ENCODE measurements at places on chromosomes 1 and 21.
A peak's percentile ranks its signal among the peaks of the same experiment; 100 is the strongest.

DNA sequence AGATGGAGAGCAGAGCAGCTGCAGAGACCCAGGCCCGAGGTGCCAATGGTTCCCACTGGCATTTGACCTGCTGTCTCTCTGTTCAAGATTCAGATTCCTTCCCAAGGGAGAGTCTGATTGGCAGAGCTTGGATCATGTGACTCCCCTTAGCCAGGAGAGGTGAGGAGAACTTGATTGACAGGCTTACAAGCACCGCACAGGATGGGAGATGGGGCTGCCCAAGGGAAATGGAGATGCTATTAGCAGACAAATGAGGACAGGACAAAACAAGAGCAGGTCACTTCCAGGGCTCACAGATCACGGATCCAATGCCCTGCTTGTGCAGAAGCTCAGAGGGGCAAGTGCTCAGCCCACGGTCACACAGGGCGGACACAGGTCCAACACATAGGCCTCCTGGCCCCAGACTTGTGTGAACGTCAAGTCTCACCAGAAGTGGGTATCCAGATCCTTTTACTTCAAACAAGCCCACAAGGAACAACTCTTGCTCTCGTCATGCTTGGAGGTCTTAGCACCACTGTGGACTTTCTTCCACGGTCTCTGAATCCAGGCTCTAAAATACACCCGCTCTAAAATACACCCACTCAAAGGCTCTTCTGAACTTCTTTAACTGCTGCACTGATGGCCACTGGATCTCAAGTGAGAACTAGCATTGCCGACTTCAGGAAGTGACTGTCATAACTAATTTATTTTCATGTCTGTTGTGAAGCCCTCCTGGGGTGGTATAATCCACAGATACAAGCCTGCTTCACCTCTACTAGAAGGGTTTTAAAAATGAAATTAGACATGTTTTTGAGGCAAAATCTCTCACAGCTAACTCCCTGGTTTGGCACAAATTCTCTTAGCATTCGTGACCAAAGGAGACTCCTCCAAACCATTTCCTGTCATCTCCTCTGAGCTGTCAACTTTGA, 274.9 kb downstream of the RRAGC start:
- DNase-seq = no peak

DNA sequence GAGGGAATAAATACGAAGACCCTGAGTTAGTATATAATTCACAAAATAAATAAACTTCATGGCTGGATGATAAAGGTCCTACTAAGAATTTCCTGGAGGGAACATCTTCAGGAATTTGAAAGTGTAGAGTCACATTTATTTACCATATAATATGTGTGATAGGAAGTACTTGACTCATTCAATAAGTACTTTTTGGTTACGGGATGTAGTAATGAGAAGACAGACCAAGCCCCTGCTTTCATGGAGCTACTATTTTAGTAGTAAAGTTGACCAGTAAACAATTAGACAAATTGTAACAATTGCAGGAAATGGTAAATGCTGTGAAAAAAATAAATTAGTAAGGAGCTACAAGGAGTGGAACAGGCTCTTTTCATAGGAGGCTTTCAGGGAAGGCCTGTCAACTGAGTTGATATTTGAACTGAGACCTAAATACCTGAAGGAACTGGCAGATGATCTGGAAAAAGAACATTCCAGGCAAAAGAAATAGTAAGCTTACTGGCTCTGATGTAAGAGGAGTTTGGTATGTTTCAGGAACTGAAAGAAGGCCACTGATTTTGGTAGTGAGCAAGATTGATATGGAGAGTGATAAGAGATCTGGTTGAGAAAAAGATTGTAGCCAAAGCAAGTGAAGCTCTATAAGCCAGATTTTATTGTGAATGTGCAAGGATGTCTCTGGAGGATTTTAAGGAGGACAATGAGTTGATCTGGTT, 36.2 kb downstream of the CAMSAP2 start:
- DNase-seq = no peak

GRCh38 chr21:44360159-44360558, 6.7 kb downstream of the TRPM2 start:
- no peak for DNase-seq

GRCh38 chr21:36989699-36990507, 16.6 kb upstream of the RIPPLY3 start:
- DNase-seq = peak; percentile 66

- peak; percentile 85 for DNase-seq
Measured at GRCh38 chr1:58629031-58629462, 52.0 kb upstream of the TACSTD2 start.

DNA sequence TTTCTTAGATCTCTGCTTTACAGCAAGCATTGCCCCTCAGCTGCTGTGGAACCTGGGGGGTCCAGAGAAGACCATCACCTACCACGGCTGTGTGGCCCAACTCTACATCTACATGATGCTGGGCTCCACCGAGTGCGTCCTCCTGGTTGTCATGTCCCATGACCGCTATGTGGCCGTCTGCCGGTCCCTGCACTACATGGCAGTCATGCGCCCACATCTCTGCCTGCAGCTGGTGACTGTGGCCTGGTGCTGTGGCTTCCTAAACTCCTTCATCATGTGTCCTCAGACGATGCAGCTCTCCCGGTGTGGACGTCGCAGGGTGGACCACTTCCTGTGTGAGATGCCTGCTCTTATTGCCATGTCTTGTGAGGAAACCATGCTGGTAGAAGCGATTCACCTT, 33.4 kb upstream of the OR2B11 start:
- no peak for DNase-seq

- no peak for DNase-seq
Measured at GRCh38 chr1:15192916-15193550, 39.5 kb downstream of the TMEM51 start.

DNA sequence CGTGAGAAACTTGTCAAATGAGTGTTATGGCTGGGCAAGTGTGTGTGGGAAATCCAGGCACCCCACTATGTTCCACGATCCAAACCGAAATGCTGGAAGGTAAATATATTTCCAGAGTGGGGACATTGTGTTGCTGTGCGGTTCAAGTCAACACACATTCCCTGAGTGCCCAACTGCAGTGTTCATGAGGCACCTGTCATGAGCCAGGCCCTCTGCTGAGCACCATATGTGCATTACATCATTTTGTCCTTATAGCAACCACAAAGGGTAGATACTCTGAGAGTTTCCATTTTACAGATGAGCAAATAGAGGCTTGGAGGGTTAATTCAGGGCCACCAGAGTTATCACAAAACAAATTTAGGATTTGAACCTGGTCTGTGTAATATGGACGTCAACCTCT, 59.9 kb upstream of the SOD1 start:
- DNase-seq = no peak

DNA sequence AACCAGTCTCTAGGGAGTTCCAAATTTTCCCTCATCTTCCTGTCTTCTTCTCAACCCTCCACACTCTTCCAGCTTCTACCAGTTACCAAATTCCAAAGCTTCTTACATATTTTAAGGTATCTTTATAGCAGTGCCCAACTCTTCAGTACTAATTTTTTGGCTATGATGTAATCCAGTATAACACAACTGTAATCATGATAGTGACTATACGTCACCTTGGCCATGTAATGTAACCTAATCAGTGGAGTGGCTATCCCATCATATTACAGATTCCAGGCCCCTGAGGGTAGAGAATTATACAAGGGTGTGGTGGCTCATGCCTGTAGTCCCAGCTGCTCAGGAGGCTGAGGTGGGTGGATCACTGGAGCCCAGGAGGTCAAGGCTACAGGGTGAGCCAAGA, 143.2 kb downstream of the CLEC20A start:
- no peak for DNase-seq

DNA sequence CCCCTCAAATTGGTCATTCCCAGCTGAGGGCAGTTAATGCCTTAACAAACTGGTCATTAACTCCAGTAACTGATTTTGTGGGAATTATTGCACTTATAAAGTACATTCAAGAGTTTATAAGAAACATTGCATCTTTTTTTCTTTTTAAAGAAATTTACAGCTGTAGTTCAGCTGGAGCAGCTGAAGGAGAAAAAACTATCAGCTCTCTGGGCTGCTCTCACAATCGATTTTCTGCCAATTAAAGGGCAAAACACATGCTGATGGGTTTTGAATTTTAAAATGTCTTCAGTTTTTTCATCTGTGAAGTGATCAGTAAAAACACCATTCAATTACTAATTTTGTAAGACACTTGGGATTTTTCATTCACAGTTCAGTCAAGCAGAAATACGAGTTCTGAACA, 74.7 kb downstream of the KIFAP3 start:
- no peak for DNase-seq

DNA sequence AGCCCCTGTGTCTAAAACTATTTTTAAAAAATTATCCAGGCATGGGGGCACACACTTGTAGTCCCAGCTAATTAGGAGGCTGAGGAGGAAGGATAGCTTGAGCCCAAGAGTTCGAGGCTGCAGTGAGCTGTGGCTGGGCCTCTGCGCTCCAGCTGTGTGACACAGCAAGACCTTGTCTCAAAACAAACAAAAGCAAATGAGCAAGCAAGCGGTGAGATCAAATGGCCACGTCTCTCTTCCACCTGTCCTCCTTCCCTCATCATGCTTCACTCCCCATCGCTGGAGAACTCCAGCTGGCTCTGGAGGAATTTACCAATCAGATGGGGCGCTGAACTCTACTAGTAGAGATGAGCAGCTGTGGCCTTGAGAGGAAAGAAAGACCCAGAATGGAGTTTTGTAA, 14.0 kb upstream of the REN start:
- DNase-seq = no peak

DNA sequence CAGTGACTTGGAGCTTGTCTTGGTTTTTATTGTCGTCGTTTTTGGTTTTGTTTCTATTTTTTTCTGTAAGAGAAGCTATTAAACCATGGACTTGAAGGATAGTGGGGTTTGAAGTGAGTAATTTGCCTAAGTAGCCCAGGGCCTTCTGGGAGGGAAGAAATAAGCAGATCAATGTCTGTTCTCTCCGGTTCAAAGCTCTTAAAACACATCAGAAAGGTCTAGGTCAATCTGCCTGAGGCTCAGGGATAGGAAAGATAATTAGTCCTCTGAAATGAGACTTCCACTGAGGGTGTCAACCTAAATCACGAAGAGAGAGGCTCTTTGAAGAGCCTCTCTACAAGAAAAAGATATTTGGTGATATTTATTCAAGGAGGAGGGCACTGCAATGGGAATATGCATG, 178.0 kb downstream of the MATN1 start:
- no peak for DNase-seq

DNA sequence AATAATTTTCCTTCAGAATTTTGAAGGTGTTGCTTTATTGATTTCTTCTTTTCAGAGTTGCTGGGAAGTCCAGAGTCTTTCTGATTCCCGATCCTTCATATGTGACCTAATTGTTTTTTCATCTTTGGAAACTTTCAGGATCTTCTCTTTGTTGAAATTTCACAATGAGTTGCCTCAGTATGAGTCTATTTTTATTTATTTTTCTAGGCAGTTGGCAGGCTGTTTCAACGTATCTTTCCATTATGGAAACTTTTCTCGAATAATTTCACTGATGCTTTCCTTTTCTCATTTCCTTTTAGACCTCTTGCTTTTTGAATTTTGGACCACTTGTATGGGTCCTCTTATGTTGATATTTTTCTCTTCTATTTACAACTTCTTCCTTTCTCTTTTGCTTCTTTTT, 354.3 kb downstream of the TGFB2 start:
- no peak for DNase-seq

DNA sequence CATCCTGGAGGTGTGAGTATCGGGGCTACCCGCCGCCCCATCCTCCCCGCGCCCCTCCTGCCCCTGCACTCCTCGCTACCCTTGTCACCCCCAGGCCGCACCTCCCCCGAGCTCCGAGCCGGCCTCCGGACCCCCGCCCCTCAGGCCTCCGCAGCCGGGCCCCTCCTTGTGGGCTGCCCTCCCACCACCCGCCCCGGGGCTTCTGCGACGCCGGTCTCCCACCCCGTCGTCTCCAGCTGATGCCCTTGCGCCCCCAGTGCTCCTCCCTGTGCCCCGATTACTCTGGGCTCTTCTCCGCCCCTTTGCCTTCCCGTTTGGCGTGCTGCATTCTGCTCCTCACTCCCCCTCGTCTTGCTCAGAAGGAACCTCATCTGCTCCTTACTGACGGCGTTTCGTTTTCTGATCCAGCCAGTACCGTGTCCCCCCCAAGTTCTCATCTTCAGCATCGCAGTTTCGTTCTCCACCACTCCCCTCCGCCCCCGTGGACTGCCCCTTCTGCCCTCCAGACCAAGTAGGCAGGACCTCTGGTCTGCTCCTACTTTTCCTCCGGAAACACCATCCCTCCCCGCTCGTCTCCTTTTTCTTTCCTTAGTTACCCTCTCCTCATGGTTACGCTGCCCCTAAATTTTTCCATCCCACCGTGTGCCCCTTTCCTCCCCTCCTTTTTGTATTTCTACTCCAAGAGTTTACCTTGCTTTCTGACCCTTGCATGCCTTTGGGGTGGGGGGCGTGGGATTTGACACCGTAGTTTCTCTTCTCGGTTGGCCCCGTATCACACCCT, 841 bp downstream of the SNX27 start:
- no peak for DNase-seq

- no peak for DNase-seq
Measured at GRCh38 chr1:176998183-176998795, 166.2 kb downstream of the ASTN1 start.

DNA sequence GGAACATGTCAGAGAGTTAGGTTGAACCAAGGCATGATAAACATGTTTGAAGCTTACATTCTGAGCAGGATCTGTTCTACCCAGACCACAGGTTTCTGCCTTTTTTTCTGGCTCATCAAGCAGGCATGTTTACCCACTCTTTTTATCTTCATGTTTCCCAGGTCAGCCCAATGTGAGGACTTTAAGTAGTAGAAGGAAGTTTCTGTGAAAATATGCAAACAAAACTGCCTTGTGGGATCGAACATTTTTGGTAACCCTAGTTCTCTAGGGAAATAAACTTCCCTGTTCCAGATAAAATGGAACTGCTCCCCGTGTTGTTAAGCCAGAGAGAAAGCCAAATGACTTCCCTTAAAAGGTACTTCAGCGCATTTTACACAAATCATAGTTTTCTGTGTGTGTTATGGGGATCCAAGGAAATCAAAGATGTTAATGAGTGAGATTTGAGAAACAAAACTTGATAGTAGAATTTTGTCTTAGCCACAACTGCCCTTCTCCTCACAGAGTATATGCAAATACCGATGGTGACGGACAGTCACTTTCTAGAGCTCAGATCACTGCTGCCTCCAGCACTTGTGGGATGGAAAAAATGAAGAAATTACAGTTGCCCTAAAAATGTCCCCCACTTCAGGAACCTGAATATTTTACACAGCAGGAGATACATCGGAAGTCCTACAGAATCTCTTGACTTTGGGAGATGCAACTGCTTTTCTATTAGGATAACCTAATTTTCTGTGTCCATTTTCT, 765 bp upstream of the HIPK1 start:
- no peak for DNase-seq

DNA sequence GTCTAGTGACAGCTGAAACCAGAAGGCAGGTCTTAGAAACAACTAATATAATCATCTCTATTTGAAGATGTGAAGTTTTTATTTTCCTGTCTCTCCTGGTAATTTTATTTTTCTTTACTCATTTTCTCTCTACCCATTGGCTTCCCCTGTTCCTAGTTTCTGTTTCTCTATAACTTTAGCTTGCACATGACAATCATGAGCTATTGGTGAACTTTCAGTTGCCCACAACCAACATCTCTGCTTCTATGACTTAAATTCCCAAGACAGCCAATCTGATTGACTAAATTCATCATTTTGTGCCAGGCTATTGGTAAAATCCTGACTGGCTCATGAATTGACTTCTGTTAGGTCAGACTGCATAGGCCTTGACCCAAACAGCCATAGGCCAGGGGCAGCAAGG, 13.7 kb upstream of the ACADM start:
- no peak for DNase-seq
